Activated T-cell treated with anti-CD3 and anti-CD28 coated beads for 4 hours (primary cell): ENCODE measurements at places on chromosomes 3 and 15.

DNA sequence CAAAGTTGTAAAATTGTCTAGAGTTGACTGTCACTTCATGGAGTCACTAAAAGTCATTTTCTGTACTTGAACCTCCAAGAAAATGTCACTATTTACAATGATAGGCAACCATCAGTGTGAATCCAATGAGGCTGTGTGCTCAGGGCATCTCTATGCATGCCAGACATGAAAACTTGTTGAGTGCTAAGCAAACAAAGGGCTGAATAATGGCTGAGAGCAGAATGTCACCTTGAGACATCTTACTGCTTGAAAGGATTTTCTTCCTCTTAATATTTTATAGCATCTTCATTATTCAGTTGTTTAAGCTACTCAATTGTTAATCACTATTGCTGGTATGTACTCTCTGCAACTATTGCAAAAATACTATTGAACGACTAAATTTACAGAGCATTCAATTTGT, 184.7 kb downstream of the PLCH1 start:
- no peak for DNase-seq

GRCh38 chr3:57855943-57856342, 99.8 kb downstream of the SLMAP start:
- no peak for DNase-seq

DNA sequence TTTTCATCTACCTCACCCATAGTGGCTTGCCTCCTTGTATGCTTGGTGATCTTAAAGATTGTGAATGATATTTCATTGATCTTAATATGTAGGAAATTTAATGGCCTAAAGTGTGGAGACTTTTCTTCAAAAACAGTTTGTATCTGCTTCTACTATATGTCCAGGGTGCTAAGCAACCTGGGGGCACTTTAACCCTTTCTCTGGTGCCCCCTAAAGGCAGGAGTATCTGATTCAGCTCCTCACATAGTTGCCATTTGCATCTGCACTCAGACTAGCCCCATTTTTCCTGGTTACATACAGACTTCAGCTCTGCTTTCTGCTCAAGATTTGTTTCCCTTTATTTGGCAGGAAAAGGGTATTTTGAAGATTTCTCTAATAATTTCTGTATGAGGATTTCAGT, 5.2 kb upstream of the PFN2 start:
- DNase-seq, result no peak

- no peak for DNase-seq
These were observed 215.0 kb downstream of the PTPRG start for GRCh38 chr3:61776390-61776789.

- no peak for DNase-seq
These were observed 155.1 kb downstream of the MAGI1 start for GRCh38 chr3:65883613-65884012.

DNA sequence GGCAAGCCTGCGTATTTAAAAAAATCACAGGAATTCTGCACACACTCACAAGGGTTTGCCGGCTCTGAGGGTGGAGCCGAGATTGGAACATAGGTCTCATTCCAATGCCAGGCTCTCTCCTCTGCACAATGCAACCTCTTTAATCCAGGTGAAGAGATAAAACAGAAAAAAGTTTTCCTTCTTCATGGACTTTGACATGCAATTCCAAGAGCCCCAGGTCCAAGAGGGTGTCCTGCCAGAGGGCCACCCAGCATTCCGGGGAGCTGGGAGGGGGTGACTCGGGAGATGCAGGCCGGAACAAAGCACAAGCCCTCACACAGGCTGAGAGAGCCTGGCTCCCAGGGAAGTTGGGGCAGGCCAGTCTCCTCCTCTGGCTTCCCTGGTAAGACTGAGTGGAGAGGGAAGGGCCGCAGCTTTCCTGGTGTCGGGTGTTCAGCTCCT, 6.7 kb upstream of the SLC12A8 start:
- DNase-seq, result no peak

GRCh38 chr15:66078196-66078928, 175.2 kb downstream of the MEGF11 start:
- DNase-seq, result no peak

DNA sequence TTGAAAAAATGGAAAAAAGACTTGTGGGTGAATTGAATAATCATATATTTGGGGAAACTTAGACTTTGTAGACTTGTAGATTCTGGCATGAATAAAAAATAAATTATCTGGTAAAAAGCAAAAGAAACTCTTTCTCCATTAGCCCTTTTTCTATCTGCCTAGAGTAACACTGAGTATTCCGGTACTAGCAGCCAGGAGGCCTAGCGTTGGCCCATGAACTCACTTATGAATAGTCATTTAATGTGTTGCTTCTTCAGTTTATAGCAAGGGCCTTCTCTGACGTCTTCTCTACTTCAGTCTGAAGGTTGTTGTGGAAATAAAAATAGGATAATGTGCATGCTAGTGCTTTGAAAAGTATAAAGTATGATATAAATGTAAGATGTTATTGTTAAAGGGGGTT, 851.2 kb upstream of the NR2F2 start:
- DNase-seq, result no peak

- no peak for DNase-seq
These were observed 233.7 kb downstream of the OCA2 start for GRCh38 chr15:27865323-27865922.

DNA sequence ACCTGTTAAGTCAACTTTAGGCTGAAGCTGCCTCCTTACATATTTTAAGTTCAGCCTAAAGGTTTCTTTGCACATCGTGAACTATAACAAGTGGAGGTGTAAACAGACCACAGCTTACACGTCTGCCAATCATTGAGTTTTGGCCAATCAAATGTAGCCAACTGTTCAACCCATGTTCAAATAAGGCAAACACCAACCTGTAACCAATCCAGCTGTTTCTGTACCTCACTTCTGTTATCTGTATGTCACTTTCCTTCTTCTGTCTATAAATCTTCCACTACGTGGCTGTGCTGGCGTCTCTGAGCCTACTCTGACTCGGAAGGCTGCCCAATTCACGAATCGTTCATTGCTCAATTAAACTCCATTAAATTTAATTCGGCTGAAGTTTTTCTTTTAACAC, 356.0 kb downstream of the TBC1D5 start:
- DNase-seq, result no peak

- DNase-seq, result no peak
These were observed 241.8 kb upstream of the SLCO3A1 start for GRCh38 chr15:91611561-91612323.
